Osteoblast (primary cell): ENCODE measurements at places on chromosomes 4 and X. TPM values are rescaled to one million over a fixed set of nuclear protein-coding genes. Genes with fewer than 3 reads are reported as not detected.

Gene PDCL2
- not detected in 2 replicates for total RNA-seq

Gene NCAPG
- total RNA-seq = 4.0 and 5.3 TPM in 2 replicates

Gene NIPAL1
- under 0.01 and 0.29 TPM in 2 replicates for total RNA-seq

Gene CC2D2A
- total RNA-seq = 34.0 and 35.4 TPM in 2 replicates

Gene BCLAF3
- total RNA-seq = 7.6 and 10.0 TPM in 2 replicates

Gene TGIF2LX
- total RNA-seq = not detected in 2 replicates

Gene RIPPLY1
- total RNA-seq = not detected in 2 replicates

Gene MAGEA9B
- not detected in 2 replicates for total RNA-seq

GRCh38 chr4:152563209-152563608 lies 27.3 kb upstream of the FBXW7 start:
- no peaks in the 10 kb centered on the region for H3K36me3 ChIP-seq
- no peak overlapping the region for H3K4me3 ChIP-seq
- no peak overlapping the region for H3K27ac ChIP-seq
- no peaks in the 10 kb centered on the region for H3K27me3 ChIP-seq

DNA sequence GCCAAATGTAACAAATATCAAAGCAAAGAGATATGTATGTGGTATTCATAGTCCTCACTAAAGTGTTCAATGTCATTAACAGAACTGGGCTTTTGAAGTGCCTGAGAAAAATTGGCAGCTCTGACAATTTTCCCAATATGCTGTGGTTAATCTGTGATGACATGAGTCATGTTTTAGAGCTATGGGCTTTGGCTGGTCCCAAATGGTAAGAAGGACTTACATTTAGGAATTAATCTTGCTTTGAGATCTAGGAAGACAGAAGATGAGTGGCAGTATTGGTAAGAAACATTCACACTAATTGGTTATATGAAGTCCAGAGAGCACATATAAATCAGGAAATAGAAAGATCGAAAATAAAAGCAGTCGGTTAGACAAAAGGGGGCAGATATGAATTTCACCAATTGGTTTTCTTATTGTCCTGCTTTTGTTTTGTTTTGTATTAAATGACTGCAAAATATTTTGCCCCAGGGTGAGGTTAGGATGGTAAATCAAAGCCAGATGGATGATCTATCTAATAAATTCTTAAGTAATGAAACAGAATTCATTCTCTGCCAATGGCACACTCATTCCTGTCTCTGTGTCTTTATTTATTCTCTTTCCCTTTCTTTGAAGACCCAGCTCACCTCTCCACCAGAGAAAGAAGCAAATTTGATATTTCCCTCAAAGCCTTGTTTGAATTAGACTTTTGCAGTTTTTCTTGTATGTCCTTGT lies 993.1 kb downstream of the RPA4 start:
- peak; percentile 5 for DNase-seq
- no peaks in the 10 kb centered on the region for H3K36me3 ChIP-seq
- H3K4me3 ChIP-seq = no peak overlapping the region
- no peaks in the 10 kb centered on the region for H3K4me1 ChIP-seq
- no peak overlapping the region for H3K27ac ChIP-seq

DNA sequence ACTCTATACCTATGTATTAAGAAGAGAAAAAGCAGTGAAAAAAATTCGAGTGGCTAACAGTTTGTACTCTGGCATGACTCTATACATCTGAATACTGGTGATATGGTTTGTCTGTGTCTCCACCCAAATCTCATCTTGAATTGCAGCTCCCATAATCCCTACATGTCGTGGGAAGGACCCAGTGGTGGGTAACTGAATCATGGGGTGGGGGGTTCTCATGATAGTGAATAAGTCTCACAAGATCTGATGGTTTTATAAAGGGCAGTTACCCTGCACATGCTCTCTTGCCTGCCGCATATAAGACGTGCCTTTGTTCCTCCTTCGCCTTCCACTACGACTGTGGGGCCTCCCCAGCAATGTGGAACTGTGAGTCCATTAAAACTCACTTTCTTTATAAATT lies 70.4 kb downstream of the LRBA start:
- H3K4me3 ChIP-seq = no peak overlapping the region
- H3K4me1 ChIP-seq = no peaks in the 10 kb centered on the region
- H3K27me3 ChIP-seq = no peaks in the 10 kb centered on the region

DNA sequence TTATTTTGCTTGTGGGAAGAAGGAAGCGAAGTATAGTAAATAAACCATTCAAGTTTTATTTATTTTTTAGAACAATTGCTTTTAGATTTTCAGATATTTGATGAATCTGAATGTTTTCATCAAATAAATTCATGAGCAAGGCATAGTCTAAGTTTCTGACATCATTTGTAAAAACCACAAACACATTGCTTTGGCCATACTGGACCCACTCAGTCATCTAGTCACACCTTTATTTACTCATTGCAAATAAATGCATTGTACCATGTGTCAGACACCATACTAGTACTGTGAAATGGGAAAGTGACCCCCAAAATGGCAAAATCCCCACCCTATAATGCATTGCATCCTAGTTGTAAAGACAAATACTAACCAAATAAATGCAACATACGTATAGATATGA lies 449.1 kb upstream of the SMIM31 start:
- no peaks in the 10 kb centered on the region for H3K27me3 ChIP-seq
- H3K4me1 ChIP-seq = no peaks in the 10 kb centered on the region
- no peak overlapping the region for H3K4me3 ChIP-seq
- H3K36me3 ChIP-seq = no peaks in the 10 kb centered on the region
- no peak for DNase-seq

GRCh38 chrX:153297376-153297775 lies 24.2 kb downstream of the PNMA6F start:
- H3K36me3 ChIP-seq = no peaks in the 10 kb centered on the region
- no peaks in the 10 kb centered on the region for H3K27me3 ChIP-seq
- DNase-seq = no peak
- no peak overlapping the region for H3K4me3 ChIP-seq
- no peaks in the 10 kb centered on the region for H3K4me1 ChIP-seq
- no peak overlapping the region for H3K27ac ChIP-seq

- no peak overlapping the region for H3K4me3 ChIP-seq
- H3K27me3 ChIP-seq = no peaks in the 10 kb centered on the region
- H3K36me3 ChIP-seq = no peaks in the 10 kb centered on the region
- DNase-seq = no peak
- H3K27ac ChIP-seq = no peak overlapping the region
Measured at GRCh38 chr4:138659037-138659811, 356.4 kb upstream of the NOCT start.

DNA sequence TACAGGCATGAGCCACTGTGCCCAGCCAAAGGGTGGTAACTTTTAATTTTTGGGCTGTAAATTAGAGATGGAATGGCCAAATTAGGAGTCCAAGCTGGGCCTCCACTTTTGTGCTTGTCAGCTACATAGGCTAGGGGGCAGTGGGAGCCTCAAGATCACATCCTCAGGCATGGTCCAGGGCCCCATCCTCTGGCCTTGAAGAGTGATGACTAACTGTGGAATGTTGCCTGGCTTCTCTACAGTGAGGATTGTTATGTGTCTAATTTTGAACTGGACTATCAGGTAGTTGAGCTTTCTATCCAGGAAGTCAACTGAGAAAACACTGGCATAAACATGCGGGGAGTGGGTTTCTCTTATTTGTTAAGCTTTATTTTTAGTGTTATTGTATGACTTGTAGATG lies 33.0 kb downstream of the CCNG2 start:
- peaks cover 39% of the 10 kb centered on the region for H3K27me3 ChIP-seq
- H3K36me3 ChIP-seq = no peaks in the 10 kb centered on the region
- no peaks in the 10 kb centered on the region for H3K4me1 ChIP-seq
- no peak overlapping the region for H3K4me3 ChIP-seq
- H3K27ac ChIP-seq = no peak overlapping the region
- DNase-seq = no peak

DNA sequence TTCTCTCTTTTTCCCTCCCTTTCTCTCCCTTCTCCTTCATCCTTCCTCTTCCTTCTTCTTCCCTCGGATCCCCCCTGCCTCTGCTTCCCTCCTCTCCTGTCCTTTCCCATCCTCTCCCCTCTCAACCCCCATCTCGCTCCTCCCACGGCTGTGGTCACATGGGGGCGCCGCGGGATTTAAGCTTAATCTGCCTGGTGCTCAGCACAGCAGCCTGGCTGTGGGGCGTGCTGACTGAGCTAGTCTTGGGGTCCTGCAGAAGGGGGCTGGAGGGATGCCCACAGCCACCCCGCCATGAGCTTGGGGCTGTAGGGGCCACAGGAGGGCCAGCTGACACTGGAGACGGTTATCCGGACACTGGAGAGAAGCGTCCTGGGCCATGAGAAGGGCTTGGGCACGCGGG lies 10.7 kb downstream of the SMIM10L2A start:
- H3K27me3 ChIP-seq = no peaks in the 10 kb centered on the region
- no peaks in the 10 kb centered on the region for H3K36me3 ChIP-seq
- no peaks in the 10 kb centered on the region for H3K4me1 ChIP-seq
- no peak for DNase-seq

DNA sequence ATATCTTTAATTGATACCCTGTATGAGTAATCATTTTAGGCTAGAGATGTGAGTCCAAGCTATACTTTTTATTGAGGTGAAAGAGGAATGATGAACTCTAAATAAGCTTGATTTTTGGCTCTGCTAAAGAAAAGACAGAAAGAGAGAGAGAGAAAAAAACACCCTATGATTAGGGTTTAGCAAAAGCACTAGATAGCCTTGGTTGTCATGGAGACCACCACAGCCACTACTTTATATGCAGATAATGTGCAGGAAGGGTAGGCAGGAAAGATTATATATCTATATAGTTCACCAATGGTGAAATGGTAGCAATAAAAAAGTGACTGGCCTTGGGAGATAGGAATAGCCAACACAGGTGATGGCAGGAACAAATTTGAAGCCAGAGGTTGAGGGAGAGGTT lies 69.9 kb upstream of the CAMK2D start:
- no peaks in the 10 kb centered on the region for H3K27me3 ChIP-seq
- H3K4me1 ChIP-seq = peaks cover 10% of the 10 kb centered on the region
- H3K4me3 ChIP-seq = no peak overlapping the region
- H3K27ac ChIP-seq = no peak overlapping the region
- DNase-seq = no peak
- no peaks in the 10 kb centered on the region for H3K36me3 ChIP-seq

DNA sequence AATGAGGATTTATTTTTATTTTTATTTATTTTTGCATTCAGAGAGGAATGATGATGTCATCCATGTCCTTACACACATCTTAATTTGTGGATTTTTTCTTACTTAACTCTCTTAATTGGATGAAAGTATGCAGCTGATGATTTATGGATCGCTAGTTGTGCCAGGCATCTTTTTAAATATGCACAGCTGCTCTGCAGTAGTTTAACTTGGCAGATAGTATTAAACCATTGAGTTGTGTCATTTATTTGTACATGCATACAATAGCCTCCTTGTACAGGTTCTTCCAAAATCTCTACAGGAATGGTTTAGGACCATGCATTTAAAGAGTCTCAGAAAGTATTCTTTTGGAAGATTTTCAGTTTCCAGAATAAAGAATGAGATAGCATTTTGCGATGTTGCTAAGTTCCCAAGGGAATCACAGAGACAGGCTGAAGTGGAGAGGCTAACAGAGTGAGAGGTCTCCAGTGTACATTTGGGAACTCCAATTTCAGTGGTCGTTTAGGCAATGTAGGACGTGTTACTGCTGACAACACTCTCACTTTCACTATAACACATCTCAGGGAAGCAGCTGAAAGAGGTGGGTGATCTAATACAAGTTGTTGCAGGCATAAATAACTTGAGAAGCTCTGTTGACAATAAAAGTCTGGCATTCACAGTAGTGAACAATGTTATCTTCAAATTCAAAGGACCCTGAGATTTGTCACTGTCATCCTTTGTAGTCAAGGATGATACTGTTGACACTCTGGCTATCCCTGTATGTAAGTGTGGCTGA lies 49.9 kb upstream of the SCRG1 start:
- H3K4me3 ChIP-seq = peak overlapping the region; percentile 34
- no peaks in the 10 kb centered on the region for H3K36me3 ChIP-seq
- peak overlapping the region; percentile 55 for H3K27ac ChIP-seq
- peaks cover 35% of the 10 kb centered on the region for H3K4me1 ChIP-seq

- peak overlapping the region; percentile 42 for H3K27ac ChIP-seq
- peaks cover 9% of the 10 kb centered on the region for H3K4me1 ChIP-seq
- no peak overlapping the region for H3K4me3 ChIP-seq
- peak; percentile 83 for DNase-seq
- no peaks in the 10 kb centered on the region for H3K36me3 ChIP-seq
Measured at GRCh38 chrX:2664502-2664901, 26.6 kb upstream of the CD99 start.

GRCh38 chr4:181148470-181148869 lies 1094.7 kb upstream of the TENM3 start:
- H3K27me3 ChIP-seq = no peaks in the 10 kb centered on the region
- H3K36me3 ChIP-seq = no peaks in the 10 kb centered on the region
- no peaks in the 10 kb centered on the region for H3K4me1 ChIP-seq
- no peak overlapping the region for H3K27ac ChIP-seq
- no peak overlapping the region for H3K4me3 ChIP-seq

DNA sequence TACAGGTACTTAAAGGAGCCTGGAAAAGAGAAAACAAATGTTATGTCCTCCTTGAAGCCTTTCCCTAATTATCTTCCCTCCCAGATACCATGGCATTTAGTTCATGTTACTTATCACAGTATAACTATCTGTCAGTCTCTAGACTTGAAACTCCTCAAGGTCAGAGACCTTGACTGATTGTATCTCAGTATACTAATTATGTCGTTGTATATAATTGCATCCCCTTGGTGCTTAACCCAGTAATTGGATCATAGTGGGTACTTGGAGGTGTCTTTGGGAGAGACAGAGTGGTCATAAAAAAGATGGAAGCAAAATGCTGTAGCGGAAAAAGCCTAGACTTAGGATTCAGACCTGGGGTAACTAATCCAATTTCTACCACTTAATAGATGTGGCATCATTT lies 8.1 kb downstream of the IGBP1 start:
- peaks cover 6% of the 10 kb centered on the region for H3K36me3 ChIP-seq
- H3K27me3 ChIP-seq = peaks cover 11% of the 10 kb centered on the region
- no peak for DNase-seq
